ENCODE measurements at places on chromosomes 2 and 18.

GRCh38 chr2:144875290-144875969 is 355.5 kb upstream of the ZEB2 start:
- no peak for DNase-seq

- no peak for DNase-seq
Observed at GRCh38 chr2:70450641-70451250, 102.9 kb downstream of the TGFA start.

- DNase-seq = no peak
Observed at GRCh38 chr2:188631037-188631809, 339.5 kb downstream of the GULP1 start.

- no peak for DNase-seq
Observed at GRCh38 chr2:223418131-223418530, 184.0 kb downstream of the SCG2 start.

- DNase-seq = no peak
Observed at GRCh38 chr18:57856557-57857280, 53.6 kb upstream of the ATP8B1 start.

DNA sequence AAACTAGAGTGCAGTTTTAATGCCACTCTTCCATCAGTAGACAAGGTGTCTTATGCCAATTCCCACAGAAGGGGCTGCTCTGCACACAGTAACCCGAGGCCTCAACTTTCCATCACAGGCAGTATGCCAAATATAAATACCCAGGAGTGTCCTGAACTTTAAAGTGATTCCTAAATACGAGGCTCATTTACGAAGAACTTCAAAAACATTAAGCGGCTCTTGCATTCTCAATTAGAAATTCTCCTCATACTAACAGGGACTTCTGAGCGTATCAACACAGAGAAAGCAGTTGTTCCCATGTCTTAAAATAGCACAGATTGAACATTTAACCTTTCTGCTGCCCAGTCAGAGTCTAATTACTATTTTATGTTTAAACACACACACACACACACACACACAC is 638.6 kb downstream of the ERBB4 start:
- DNase-seq = no peak

DNA sequence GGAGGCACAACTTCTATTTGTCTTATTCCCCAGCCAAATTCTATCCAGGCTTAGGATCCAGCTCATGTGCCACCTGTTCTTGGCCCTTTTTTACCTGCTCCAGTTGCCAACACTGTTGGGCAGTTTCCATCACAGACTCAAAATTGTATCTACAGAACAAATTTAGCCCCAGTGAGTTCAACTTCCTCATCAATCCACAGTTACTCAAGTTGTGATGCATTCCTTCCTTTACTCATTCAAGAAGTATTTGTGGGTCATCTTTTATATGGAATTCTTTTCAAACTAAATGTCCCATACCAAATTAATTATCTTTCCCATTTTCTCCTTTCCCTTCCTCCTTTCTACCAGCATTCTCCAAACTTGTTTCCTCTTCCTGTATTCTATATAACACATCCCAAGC is 12.7 kb upstream of the DDX18 start:
- no peak for DNase-seq

- DNase-seq = no peak
Observed at GRCh38 chr18:5207471-5208150, 10.6 kb upstream of the AKAIN1 start.

DNA sequence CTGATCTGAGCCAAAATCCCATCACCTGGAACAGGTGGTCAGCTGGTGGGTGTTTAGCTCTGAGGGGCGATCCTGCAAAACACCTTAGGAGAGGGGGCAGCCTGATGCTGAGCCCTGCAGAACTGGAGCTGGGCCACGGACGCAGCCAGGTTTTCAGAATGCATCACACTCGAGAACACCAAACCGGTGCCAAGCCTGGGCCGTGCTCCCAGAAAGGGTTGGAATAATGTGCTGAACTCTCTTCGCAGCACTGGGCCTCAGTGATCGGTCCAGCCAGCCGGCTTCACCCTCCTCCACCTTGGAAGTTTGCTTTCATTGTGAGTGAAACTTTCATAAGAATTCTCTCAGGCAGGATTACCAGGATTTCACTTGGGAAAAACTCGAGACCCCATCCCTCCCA is 56.5 kb upstream of the TTC39C start:
- no peak for DNase-seq

- DNase-seq = no peak
Observed at GRCh38 chr2:238106339-238106697, 6.2 kb downstream of the ESPNL start.

DNA sequence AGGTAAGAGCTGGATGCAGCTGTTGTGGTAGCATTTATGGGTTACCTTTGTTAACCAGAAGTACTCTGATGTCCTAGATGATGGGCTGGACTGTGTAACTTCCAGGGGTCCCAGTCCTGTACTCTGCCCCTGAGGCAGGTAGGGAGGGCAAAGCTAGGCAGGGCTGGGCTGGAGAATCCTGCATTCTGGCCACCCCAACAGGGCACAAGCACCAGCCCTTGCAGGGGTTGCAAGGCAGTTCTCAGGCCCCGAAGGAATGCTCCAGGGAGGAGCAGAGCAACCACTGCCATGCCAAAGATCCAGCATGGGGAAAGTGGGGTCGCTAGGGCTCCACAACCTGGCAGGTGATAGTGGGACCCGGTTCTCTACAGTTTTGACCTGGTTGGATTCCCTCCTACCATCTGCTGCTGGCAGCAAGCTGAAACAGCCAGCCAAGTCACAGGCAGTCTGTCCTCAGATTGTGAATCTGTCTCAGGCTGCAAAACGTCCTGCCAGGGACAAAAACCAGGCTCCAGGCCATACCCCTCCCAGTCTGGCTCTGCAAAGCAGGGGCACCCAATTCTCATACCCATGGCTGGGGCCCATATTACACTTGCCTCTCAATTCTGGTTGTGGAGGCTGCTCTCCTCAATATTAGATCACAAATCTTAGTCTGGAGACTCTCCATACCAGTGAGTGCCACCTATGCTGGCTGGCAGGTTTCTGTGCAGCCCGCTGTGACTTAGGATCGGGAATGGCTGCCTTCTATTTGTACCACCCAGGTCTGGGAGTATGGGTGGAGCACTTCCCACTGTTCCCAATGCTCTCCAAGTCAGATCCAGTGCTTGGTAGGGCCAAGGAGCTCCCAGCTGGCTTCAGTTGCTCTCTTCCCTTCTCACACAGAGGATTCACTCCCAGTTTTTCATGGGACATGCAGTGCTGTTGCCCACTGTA is 61.1 kb downstream of the SMCHD1 start:
- no peak for DNase-seq

DNA sequence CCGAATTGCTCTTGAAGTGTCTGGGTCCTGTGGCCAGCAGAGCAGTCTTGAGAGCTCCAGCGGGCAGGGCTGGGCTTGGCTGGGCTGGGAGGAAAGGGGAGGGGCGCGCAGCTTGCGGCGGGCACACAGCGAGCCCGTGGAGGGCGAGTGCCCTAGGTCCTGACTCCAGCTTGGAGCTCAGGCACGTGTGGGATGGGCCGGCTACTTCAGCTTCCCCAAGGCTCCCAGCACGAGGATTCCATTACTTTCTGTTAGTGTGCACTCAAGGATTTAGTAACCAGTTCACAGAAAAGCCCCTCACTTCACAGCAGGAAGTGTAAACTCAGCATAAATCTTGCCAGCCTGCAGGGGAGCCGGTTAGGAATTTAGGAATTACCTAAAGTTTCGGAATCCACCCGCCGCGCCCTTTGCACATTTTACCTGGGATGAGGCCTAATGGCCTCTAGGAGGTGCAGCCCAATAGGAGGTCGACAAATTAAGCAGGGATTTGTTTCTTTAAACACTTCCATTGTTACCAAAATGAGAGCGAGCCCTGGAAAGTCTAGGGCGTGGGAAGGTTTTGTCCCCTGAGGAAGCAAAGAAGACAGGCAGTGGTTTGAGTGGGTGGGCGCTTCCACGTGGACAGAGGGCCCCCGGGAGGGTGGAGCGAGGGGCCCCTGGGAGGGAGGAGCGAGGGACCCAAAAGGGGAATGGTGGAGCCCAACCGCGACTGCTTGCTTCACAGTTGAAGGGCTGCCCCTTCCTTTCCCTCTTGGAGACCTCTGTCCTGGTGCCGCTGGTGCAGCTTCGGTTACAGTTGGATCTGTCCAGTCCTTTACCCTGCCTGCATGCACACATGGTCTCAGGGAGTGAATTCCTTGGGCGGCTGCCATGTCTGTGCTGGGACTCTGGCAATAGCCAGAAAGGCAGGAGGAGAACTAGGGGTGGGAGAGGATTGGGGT is 93.3 kb downstream of the CTAGE1 start:
- no peak for DNase-seq

DNA sequence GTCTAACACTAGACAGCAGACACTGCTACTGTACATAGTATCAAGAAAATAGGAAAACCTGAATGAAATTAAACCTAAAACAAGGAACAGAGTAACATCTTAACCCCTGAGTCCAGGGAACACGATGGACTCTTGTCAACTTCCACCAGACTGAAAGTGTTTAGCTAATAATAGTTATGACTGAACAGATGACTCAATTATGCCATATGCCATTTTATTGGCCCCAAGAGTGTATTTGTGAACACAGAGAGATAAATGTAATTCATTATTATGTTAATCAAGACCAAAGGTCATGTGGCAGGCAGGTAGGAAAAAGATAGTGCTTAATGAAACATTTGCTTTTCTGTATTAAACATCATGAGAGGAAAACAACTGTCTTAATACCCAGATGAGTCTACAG is 58.0 kb downstream of the NYAP2 start:
- DNase-seq = no peak

- DNase-seq = no peak
Observed at GRCh38 chr18:32358075-32358474, 112.6 kb downstream of the GAREM1 start.

GRCh38 chr2:221549143-221549542 is 23.0 kb downstream of the EPHA4 start:
- no peak for DNase-seq

DNA sequence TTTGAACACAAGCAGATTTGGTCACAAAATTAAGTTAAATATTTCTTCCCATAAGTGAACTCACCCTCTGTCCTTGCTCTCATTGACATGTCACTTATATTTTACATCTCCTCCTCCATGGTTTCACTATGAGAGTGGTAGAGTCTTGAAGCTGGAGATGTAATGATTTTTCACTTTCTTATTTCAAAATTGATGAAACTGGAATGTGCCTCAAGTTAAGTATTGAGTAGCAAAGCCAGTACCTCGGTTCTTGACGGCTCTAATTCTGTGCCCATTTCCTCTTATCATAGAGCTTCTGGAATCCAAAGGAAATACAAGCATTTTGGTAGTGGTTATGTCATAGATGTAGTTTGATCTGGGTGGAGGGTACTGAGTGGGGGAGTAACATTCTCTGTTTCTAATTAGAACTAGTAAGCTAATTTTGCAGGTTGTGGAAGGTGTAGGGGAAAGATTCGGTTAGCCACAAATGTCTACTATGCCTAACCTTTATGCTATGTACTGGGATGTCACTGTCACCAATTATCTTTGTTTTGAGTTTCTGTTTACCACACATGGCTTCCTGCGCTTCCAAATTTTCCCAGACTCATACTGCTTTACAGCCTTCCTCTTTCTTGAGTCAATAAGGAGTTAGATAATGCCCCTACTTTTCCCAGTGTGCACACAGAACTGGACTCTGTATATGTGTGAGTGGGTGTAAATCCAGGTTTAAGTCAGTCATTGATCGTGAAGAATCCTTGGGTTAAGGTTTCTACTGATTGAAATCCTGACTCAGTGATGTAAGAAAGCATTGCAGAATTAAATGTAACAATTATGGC is 96.8 kb downstream of the DIS3L2 start:
- DNase-seq = no peak

- no peak for DNase-seq
Observed at GRCh38 chr2:33378556-33379210, 97.8 kb upstream of the RASGRP3 start.

DNA sequence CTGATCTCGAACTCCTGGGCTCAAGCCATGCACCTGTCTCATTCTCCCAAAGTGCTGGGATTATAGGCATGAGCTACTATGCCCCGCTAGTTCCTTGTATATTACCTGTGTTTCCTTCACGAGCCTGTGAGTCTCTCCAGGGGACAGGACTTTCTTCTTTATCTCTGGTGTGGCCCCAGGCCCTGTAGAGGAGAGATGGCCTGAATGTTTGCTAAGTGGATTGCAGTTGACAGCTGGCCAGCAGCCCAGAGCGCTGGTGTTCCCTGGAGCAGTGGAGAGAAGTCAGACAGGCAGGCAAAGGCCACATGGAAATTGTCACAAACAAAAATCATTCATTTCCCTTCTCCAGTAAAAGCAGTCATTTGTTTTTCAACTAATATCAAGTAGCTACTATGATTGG is 17.9 kb downstream of the LPIN1 start:
- no peak for DNase-seq

DNA sequence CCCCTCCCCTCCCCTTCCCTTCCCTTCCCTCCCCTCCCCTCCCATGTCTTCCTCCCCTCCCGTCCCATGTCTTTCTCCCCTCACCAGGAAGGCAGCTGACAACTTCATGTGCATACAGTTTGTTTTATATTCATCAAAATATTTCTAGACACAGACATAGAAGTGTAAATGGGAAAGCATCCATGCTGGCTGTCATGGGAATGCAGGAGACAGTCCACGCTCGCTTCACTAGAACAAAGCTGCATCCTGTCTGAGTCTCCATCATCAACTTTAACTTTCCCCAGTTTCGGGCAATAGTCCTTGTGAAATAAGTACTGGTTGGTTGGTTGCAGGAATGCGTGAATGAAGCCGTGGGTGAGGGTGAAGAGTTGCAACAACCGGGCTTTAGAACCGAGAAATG is 226.9 kb downstream of the DCDC2C start:
- DNase-seq = no peak

GRCh38 chr18:67634631-67635338 is 118.3 kb upstream of the DSEL start:
- no peak for DNase-seq

DNA sequence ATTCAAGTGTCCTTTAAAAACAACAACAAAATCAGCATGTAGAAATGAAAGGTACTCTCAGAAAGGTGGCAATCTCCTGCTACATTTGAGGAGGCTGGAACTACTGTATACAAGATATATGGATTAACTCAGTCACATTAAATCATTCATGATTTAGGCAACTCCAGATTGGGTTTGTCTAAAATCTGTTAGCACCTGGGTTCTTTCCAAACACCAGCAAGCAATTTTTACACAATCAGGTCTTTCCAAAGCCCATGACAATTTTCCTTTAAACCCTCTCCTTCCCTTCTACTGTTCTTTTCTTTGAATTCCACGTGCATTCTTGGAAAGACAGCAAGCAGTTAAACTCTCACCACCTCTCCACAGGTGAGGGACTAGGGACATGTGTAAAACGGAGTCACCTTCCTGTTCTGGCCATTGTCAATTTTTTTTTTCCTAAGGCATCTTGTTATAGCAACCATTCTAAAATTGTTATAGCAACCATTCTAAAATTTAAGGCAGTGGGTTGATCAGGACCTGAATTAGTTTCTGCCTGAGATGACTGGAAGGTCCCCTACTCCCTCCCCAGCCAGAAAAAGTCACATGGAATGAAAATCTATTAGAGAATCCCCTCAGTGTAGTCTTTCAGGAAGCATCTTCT is 113.9 kb downstream of the ANKRD44 start:
- no peak for DNase-seq

All from AG04449 (cell line).